ENCODE measurements at places on chromosomes 1 and 21.

DNA sequence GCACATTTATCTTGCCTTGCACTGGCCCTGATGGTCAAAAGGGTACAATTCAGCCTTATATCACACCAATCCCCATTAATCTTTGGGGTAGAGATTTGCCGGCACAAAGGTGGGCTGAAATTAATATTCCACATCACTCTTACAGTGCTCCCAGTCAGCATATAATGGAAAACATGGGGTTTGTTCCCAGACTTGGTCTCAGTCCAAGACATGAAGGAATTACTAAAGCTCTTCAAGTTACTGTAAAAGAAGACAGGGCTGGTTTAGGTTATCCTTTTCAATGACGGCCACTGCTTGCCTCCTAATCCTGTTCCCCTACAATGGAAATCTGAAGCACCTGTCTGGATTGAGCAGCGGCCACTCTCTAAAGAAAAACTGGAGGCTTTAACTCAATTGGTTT, 160.7 kb downstream of the IER5 start:
- no peak for DNase-seq

DNA sequence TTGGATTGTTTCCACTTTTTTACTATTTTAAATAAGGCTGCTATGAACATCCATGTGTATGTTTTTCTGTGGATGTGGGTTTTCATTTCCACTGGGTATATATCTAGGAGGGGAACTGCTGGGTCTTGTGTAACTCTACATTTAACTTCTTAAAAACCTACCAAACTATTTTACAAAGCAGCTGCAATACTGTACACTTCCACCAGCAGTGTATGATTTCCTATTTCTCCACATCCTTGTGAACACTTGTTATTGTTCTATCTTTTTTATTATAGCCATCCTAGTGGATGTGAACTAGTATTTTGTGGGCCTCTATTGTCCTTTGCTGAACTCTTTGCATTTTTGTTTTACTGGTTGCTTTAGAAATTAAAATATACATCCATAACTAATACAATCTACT, 33.4 kb downstream of the DIPK1A start:
- no peak for DNase-seq

- no peak for DNase-seq
Measured at GRCh38 chr1:42081475-42081874, 71.7 kb upstream of the GUCA2B start.

- no peak for DNase-seq
Measured at GRCh38 chr1:81371864-81372263, 428.9 kb upstream of the ADGRL2 start.

DNA sequence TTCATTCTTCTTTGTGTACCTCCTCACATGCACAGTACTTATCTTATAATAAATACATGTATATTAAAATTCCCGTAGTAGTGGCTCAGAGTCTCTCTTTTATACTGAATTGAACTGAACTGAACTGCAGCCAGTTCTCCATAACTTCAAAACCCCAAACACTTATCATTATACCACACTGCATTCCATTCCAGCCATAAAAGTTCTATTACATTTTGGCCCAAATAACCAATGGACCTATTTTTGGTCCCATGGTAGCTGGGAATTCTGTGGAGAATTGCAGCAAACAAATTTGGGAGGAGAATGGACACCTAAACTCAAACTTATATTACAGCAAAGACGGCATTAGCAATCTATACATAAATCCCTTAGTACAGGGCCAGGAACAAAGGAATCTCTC, 86.6 kb upstream of the C1orf87 start:
- no peak for DNase-seq

DNA sequence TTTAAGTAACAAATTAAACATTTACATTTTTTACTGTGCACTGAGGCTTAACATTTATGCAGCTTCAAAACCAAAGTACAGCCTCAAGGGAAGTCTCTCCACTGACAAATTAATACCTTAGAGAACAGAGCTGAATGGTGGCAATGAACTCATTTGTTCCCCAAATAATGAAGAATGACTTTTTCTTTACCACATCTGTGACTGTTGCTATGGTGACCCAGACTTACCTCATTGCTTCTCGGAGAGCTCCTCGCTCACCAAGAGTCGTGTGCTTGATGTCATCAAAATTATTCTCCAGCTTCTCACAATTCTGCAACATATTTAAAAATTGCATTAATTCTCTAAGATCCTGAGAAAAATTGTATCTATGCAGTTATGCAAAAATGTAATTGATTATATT, 92.9 kb downstream of the DPYD start:
- DNase-seq = no peak

GRCh38 chr1:207833381-207833780, 77.5 kb downstream of the CD34 start:
- DNase-seq = no peak

GRCh38 chr21:26844258-26845065, 747 bp downstream of the ADAMTS1 start:
- no peak for DNase-seq

GRCh38 chr1:182278144-182279054, 113.2 kb downstream of the GLUL start:
- no peak for DNase-seq

- no peak for DNase-seq
Measured at GRCh38 chr1:203858055-203858454, 3.3 kb upstream of the SNRPE start.

DNA sequence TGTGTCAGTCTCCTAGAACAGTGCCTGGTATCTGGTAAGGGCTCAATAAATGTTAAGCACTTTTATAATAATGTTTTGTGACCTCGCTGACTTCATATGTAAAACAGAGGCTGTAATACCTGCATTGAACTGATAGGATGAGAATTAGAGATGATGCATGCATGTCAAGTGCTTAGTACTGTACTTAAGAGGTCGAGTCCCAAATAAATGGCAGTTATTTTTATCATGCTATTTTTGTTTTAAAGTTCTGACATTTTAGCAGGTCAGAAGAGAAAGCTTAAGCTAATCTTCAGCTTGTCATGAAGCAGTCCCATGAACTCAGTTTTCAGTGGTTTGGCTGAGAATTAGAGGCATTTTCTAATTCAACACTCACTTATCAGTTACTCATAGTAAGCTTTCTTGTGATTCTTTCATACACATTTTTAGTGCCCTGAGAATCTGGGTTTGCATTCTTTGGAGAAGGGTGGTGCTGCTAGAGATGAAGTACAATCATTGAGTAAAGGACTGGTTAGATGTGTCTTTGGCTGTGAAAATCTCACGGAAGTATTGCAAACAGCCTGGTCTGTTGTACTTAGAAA, 75.7 kb upstream of the RAVER2 start:
- DNase-seq = no peak

DNA sequence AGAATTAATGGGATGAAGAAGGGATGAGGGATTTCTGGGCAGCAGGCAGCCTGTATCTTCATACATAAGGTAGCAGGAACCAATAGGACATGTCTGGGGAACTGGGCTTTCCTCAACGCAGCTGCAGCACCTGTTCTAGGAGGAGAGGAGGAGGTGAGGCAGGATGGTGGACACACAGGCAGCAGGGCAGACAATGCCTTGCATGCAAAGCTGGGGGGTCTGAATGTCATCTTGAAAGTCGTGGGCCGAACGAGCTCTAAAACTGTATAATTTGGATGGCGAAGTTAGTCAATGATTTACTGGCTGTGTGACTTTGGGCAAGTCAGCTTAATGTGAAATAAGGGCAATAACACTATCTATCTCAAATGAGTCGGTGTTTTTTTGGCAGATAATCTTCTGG, 124.4 kb downstream of the BEND5 start:
- DNase-seq = no peak

DNA sequence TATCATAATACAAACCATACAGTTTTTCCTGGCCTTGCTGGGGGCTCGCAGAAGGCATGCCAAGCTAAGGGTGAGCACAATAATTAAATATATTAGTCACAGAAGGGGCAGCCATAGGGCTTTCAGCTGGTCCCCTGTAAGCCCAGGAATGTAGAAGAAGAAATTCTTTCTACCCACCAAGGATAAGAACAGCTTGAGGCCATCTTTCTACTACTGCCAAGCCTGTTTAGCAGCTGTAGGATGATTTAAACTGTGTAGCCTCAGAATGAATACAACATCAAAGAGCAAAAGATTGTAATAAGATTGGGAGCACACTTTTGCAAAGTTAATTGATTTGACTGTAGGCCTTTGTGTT, 171.5 kb downstream of the LRRC7 start:
- no peak for DNase-seq

DNA sequence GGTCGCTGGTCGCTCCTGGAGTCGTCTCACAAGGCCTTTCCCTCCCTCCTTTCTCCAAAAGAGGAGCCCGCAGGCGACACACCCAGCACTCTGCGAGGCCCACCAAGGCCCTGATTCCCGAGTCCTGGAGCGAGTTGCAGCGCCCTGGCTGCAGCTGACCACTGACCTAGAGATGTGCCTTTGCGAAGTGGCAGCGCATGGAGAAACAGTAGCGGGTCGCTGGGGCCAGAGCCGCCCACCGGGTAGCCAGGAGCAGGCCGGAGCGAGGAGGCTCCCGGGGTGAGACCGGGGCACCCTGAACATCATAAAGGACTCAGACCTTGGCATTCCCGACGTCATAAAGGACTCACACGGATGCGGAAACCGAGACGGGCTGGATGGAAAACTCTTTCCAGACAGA, 10.3 kb upstream of the NBPF11 start:
- DNase-seq = no peak

GRCh38 chr1:22408230-22408629, 43.4 kb upstream of the ZBTB40 start:
- no peak for DNase-seq

- DNase-seq = no peak
Measured at GRCh38 chr1:62358665-62359373, 39.6 kb upstream of the KANK4 start.

DNA sequence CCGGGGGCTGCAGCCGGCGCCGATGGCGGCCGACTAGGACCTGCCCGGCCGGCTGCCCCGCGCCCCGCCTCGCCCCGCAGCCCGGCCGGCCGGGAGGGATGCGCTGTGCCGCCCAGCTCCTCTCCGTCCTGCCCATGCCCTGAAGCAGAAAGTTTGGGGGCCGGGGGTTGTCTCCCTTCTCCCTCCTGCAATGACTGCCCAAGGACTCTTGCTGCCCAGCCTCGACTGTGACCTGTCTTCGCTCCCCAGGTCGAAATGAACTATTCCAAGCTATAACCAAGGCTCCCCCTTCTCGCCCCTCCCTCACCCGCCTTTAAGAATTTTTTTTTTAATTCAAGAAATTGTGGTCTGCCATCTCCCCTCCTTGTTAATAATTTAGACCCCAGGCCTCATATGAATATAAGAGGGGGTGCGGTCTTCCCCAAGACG, 361 bp downstream of the TMCC2 start:
- no peak for DNase-seq

DNA sequence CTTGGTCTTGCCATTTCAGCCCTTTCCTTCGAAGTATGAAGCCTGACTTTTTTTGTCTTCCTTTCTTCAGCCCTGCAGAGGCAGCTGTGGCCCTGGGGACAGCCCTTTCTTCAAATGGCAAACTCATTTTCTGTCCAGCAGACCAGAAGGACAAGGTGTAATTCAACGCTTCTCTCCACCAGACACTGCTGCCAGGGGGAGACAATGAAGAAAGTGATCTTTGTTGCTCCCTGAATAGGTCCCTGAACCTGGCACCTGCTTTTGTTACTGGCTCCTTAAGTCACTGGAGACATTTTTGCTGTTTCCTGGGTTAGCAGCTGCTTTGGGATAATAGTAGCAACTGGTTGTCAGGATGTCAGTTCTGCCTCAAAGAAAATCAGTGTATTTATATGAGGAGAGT, 50.8 kb upstream of the MACF1 start:
- DNase-seq = no peak

DNA sequence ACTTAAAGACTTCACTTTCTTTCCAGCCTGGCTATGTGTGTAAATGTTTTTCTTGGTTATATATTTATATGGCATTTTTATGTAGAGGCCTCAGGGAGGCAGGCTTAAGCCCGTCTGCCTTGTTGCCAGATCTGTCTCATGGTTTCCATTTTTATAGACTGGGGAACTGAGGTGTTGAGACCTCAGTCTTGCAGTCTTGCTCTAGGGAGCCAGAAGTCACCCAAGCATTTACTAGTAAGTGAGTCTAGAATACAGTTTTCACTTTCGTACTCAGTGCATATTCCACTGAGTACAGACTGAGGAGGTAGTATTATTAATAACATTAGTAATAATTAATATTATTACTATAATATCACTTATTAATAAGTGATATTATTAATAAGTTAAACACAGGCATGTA, 161.4 kb downstream of the UCK2 start:
- no peak for DNase-seq
